ENCODE measurements at places on chromosomes 16 and 17.
A peak's percentile ranks its signal among the peaks of the same experiment; 100 is the strongest.

DNA sequence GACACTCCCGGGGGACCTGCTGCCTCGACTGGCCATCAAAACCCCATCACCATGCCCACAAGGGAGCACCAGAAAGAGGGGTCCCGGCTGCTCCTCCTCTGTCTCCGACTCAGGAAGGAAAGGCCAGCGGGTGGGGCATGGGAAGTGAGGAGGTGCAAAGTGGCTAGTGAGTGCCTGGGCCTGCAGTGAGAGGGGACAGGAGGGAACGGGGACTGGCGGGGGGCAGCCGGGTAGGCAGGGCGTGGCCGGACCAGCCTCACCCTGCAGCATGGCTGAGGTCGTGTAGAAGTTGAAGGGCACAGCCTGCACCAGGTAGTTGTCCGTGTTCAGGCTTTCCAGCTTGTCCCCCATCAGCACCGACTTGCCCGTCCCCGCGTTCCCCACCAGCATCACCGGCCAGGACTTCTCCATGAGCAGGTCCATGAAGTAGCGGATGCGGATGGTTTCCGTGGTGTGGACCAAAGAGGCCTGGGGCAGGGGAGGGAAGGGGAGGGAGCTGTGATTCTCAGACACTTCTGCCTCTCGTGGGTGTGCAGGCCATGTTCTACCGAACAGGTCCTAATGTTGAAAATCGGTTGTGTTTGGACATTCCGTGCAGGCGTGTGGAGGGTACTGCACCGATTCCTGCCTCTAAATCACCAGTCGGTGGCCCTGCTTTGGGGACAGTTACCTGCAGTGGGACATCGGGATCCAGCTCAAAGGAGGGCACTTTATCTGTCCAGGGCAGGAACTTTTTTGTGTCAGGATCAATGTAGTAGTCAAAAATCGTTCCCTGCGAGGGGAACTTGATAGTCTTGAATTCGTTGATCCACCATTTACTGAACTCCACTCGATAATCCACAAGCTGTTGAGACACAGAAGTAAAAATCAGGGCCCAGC lies 91.7 kb downstream of the DNAH17 start:
- no peak for DNase-seq

DNA sequence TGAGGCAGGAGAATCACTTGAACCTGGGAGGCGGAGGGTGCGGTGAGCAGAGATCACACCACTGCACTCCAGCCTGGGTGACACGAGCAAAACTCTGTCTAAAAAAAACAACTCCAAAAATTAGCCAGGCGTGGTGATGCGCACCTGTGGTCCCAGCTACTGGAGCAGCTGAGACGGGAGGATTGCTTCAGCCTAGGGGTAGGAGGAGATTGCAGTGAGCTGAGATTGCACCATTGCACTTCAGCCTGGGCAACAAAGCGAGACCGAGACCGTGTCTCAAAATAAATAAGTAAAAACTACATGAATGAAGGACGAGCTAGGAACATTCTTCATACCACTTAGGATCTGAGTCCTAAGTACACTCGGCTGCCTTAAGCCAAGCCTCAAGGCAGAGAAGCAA lies 35.4 kb downstream of the CCDC57 start:
- no peak for DNase-seq

DNA sequence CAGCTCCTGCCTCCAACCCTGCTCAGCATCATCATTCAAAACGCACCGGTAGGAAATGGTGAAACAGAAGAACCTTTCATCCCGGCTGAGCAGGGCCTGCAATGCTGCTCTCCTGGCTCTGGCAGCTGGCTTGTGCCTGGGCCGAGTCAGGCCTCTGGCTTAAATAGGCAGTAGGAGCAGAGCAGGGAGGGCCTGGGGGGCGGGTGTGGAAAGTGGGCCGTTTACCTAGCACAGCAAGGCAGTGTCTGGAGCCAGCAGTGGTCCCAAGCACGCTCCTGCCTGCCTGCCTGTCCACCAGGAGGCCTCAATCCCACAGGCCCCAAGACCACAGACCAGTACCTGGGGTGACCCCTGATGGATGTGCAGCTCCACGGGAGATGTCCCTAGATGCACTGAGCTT lies 59.3 kb downstream of the SMPD3 start:
- DNase-seq: no peak

GRCh38 chr17:33615861-33616260 lies 322.8 kb upstream of the ASIC2 start:
- peak; percentile 40 for DNase-seq

DNA sequence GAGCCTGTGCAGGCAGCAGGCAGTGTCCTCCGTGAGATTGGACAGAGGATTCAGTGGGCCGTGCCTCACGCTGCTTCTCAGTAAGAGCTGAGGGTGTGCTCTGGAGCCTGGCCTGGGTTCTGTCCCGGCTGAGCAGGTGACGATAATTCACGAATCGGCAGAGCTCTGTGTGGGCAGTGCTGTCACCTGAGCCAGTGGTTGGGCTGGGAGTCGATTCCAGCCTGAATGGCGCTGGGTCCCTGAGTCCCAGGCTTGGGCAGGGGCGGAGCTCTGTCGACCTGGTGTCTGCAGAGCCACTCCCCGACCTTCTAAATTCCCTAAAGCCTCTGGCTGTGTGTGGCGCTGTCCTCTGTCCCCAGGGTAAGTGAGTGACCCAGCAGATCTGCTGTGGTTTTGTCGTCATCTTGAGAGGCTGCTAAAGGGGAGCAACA lies 8.4 kb downstream of the ACSF3 start:
- DNase-seq: peak; percentile 59

DNA sequence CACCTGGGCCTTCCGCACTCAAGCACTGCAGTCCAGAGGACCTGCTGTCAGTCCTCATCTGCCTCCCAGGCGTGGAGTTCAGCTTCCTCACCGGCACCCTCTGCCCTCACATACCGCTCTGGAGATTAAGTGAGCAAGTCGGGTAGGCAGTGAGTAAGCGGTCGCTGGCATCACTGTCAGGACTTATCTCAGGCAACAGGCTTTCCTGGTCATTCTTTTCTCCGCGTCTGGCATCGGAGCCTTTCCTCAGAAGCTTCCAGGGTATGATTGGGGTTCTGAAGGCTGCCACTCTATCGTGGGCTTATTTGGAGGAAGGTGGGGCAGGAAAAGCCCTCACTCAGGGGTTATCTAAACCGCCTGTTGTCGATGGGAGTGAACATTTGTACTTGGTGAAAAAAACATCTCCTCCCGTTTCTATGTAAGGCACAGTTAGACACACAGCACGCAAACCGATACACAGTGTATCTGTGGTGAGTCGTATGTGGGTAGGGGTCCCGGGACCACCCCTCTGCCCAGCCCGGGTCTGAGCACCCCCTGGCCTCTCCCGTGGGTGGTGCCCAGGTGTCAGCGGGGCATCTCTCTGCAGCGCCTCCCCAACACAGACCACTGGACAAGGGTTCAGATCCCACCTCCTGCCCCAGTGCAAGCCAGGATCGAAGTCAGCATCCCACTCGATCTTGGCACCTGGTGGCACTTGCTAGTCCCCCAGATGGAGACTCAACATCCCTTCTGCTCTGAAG lies 92.5 kb upstream of the PLCG2 start:
- no peak for DNase-seq

- DNase-seq: peak; percentile 95
Measured at GRCh38 chr16:71230122-71230845, at the start of gene HYDIN. TSS of gene HYDIN (minus strand) at chr16:71230722. CDS start at chr16:71186895, 43,827 bp downstream.

DNA sequence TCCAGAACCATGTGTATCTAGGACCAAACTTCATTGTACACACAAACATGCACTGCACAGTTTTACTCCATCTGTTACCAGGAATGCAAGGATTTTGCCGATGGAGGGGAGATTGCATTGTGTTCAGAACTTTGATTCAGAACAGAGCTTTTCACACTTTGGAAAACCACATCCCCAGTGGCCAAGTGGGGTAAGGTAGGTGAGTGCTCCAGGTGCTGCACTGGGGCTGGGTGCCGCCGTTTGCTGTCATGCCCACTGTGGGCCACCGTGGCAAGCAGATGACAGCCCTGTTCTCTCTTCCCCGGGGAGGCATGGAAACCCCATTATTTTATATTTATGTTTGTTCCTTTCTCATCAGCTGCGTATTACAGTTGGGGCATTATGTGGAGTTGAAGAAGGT lies 29.3 kb upstream of the JPH3 start:
- no peak for DNase-seq

- no peak for DNase-seq
Measured at GRCh38 chr16:14117051-14117450, 45.9 kb downstream of the MRTFB start.

GRCh38 chr16:82963653-82964052 lies 336.9 kb downstream of the CDH13 start:
- DNase-seq: no peak

- peak; percentile 16 for DNase-seq
Measured at GRCh38 chr17:55157165-55157564, 107.6 kb upstream of the HLF start.

DNA sequence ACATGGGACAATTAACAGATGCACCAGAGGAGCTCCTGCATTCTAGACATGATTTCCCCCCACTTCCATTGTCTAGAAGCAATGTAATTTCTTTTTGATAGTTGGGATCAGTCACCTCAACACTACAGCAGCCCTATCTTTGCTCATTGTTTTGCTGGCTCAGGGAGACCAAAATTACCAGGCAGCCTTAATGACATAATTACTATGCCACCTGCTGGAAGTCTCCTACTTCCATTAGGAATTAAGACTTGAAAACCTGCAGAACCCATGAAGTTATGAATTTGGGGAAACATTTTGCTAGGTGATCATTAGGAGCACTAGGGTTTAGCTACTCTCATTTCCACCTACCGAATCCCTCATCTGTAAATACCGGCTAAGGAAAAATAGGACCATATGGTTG lies 312.0 kb upstream of the CA10 start:
- no peak for DNase-seq

DNA sequence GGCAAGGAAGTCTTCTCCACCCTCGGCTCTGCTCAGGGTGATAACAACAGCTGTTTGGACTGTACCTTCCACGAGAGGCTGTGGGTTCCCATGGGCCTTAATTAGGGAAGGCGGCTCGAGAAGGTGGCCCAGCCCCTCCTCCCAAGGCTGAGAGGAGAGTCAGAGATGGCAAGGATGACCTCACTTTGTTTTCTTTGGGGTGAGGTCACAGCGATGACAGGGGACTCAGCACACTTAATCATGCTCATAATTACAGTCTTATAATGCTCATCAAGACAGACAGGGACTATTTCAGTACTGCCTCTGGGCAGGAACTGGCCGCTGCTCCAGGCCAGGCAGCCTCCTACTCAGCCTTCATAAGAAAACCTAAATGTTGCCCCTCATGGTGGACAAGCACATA lies 19.7 kb downstream of the WFDC1 start:
- DNase-seq: no peak

GRCh38 chr17:79306424-79307318 lies 232.0 kb downstream of the ENGASE start:
- peak; percentile 81 for DNase-seq

GRCh38 chr16:64211331-64211730 lies 910.5 kb downstream of the CDH11 start:
- no peak for DNase-seq

DNA sequence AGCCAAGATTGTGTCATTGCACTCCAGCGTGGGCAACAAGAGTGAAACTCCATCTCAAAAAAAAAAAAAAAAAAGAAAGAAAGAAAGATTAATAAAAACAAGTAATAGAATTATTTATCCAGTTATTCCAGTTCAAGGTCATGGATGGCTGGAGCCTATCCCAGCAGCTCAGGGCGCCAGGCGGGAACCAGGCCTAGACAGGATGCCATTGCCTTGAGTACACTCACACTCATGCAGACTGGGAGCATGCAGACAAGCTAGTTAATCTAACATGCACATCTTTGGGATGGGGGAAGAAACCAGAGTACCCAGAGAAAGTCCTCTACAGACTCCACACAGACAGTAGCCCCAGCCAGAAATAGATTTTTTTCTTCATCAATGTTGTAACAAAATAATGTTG lies 17.9 kb downstream of the PDP2 start:
- DNase-seq: peak; percentile 76

DNA sequence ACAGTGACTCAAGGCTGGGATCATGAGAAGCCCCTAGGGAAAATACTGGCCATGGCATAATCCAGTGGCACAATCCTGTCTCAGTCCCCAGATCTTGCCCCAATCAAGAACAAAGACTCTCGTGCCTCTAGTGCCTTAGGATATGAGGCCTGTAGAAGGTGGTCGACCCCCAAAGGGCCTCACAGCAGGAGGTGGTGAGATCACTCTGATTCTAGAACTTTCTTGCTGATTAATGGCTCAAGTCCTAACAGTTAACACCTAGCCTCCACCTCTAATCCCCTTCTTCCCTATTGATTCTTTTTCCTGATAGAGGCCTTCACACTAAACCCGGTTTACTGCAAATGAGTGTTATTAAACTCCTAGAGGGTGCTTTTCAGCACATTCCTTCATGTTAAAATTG lies 176.8 kb downstream of the CCDC182 start:
- DNase-seq: no peak

DNA sequence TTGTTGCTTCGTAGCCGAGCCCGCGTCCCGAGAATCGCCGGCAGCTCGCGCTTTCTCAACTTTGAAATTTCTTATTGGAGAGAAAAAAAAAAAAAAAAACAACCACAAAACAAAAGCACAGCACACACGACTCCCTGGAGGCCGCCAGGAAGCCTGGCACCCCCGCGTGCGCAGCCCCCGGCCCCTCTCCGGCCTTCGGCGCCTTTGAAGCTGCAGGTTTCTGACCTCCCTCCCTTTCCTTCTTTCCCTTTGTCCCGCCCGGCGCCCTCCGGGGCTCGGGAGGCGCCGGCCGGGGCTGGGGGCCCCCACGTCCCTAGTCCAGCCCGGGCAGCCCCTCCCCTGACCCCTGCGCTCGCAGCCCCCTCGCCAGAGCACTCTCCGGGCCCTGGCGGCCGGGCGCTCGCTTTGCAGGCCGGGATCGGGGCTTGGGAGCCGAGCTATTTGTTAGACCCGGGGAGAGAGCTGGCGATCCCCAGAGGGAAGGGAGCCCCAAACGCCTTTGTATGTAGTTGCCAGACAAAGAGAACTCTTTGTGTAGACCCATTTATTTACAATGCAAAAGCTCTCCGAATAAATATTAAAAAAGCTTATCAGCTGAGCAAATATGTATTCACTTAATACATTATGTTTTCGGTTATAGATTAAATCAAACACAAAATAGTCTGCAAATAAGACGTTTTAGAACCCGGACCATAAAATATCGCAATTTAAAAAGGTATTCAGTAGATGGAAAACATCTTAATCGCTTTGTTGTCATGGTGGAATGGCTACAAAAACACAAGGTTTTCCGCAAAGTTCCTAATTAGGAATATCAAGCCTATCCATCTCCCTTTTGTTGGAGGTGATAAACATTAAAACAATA lies 2.3 kb downstream of the BAHCC1 start:
- DNase-seq: peak; percentile 77

GRCh38 chr16:57910696-57911095 lies 60.2 kb downstream of the CNGB1 start:
- no peak for DNase-seq

GRCh38 chr17:80836971-80837481 lies 154.6 kb upstream of the CHMP6 start:
- DNase-seq: no peak

GRCh38 chr17:19010729-19011505 lies 6.4 kb upstream of the FAM83G start:
- DNase-seq: no peak

- DNase-seq: no peak
Measured at GRCh38 chr17:39193346-39193745, 4.1 kb downstream of the CACNB1 start.

GRCh38 chr17:77089124-77089490 lies 51.7 kb upstream of the SEC14L1 start:
- DNase-seq: peak; percentile 59

GRCh38 chr17:10172241-10172741 lies 26.1 kb downstream of the GAS7 start:
- no peak for DNase-seq

- no peak for DNase-seq
Measured at GRCh38 chr17:28938552-28938951, 12.8 kb downstream of the PHF12 start.

GRCh38 chr17:9905902-9906301 lies 831 bp upstream of the RCVRN start:
- no peak for DNase-seq

GRCh38 chr17:66948061-66948750 lies 16.3 kb upstream of the CACNG4 start:
- DNase-seq: peak; percentile 41

All from kidney (tissue), 22 donors.